ENCODE measurements at places on chromosomes 4 and X.

- no peak for DNase-seq
Observed at GRCh38 chr4:90486346-90486745, 359.2 kb downstream of the CCSER1 start.

DNA sequence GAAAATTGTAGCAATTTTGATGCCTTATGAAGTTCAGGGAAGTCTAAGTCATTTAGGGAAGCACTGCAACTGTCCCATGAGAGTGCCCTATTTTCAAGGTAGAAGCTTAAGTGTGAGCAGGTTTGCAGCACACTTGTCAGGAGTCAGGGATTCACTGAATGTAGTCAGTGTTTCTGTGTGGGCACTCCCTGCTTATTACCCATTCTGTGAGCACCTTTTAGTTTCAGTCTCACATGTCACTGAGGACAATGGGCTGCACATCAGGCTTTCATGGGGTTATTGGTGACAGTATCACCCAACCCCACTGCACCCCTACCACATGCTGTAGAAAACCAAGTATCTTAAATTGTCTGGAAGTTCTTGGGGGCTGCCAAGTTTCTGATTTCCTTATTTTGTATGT lies 2.9 kb upstream of the CCNG2 start:
- no peak for DNase-seq

- DNase-seq, result no peak
Observed at GRCh38 chrX:21944136-21944615, 3.7 kb downstream of the SMS start.

- DNase-seq, result peak; percentile 50
Observed at GRCh38 chr4:166458756-166459155, 585.7 kb downstream of the TLL1 start.

GRCh38 chrX:149837639-149838038 lies 43.3 kb upstream of the MAGEA8 start:
- no peak for DNase-seq

DNA sequence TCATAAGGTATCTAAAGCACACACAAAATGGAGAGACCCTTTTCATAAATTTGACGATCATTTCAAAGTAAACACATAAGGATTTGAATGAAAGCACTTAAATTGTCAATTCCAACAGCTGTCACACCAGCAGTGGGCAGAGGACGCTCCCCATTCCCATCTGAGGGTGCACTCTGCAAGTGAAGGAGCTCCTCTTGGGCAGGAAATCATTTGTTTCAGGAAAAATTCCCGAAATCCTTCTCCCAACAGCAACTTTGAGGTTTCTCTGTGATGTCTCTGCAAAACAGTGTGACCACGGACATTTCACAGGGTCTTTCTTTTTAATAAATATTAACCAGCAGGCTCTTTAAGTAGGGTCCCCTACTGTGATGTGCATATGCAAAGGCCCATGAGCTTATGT lies 111.0 kb downstream of the EPHA5 start:
- DNase-seq, result no peak

GRCh38 chrX:12138361-12139313 lies at the start of gene FRMPD4:
FRMPD4 (plus strand) TSS chrX:12138473; CDS start chrX:12138972, 499 bp downstream.
- DNase-seq, result peak; percentile 19

GRCh38 chrX:13888284-13888683 lies 71.4 kb upstream of the GPM6B start:
- no peak for DNase-seq

- DNase-seq, result no peak
Observed at GRCh38 chr4:46316215-46316614, 73.7 kb downstream of the GABRA2 start.

GRCh38 chr4:36288731-36289426 lies 7.5 kb downstream of the DTHD1 start:
- DNase-seq, result no peak

- DNase-seq, result no peak
Observed at GRCh38 chrX:23993012-23993633, 33.9 kb downstream of the KLHL15 start.

GRCh38 chrX:74286950-74287740 lies 16.8 kb upstream of the ZCCHC13 start:
- peak; percentile 20 for DNase-seq

DNA sequence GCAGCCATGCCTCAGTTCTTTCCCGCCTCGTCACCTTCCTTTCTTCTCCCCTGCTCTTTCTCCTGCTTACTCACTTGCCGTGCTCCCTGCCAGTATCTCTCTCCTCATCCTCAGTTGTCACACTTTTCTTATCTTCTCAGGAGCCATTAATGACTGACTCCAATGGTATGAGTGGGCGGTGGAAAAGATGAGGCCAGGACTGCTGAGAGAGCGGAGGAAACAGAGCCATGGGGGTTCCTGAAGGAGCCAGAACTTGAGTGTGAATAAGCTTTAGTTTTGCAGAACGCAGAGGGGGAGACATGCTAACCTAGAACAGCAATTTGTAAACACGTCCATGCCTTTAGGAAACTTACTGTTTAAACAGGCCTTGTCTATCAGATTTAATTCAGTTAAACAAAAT lies 126.5 kb downstream of the CHIC2 start:
- DNase-seq, result peak; percentile 78

DNA sequence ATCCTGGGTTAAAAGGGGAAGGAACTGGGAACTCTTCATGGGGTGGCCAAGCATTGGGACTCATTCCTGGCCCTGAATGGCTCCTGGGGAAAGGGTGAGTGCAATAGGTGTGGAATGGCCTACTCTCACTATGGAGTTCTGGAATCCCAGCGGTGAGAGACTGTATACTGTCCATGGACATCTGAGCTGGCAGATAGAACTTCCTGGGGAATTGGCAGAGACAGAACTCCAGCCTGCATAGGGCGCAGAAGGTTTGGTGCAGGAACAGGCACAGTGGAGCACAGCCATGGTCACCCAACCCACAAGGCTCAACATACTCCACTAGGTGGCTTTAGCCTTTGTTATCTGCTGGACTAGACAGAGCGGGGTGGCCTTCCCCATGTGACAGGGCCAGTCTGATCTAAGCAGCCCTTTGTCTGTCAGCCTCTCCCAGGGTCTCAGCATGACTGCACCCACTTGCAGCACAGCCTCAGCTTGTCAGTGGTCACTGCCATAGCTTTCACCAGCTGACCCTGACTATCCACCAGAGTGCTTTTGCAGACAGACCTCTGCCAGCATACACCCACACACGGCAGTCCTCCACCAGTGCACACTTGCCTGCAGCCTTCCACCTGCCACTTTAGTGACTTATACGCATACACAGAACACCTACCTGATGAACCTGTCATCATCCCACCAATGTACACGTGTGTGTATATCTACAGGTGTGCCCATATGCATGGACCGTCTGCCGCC lies 48.4 kb downstream of the TECRL start:
- DNase-seq, result no peak

DNA sequence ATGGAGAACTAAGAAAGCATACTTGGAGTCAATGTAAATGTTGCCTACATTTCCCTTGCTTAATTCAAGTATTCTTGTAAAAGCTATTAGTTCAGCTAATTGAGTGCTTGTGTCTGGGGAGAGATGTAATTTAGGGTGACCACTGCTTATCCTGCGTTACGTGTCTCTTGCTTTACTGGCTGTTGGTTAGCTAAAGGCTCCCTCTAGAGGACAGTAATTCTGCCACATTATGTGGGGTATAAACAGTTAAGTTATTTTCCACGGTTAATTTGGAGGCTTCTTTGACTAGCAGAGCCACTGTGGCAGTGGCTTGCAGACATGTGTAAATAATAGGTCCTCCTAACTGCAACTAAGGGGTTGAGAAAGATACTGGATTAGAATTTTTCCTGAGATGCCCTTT lies 25.3 kb upstream of the NAF1 start:
- DNase-seq, result no peak

DNA sequence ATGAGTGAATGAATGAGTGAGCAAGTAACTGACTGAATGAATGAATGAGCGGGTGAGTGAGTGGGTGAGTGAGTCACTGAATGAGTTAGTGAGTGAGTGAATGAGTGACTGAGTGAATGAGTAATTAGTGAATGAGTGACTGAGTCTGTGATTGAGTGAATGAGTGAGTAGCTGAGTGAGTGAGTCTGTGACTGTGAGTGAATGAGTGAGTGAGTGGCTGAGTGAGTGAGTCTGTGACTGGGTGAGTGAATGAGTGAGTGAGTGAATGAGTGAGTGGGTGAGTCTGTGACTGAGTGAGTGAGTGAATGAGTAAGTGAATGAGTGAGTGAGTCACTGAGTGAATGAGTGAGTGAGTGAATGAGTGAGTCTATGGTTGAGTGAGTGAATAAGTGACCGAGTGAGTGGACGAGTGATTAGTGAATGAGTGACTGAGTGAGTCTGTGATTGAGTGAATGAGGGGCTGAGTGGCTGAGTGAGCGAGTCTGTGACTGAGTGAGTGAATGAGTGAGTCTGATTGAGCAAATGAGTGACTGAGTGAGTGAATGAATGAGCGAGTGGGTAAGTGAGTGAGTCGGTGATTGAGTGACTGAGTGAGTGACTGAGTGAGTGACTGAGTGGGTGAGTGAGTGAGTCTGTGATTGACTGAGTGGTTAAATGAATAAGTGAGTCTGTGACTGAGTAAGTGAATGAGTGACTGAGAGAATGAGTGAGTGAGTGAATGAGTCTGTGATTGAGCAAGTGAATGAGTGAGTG lies 223.0 kb upstream of the PSAPL1 start:
- DNase-seq, result no peak

GRCh38 chrX:109782994-109783700 lies 50.1 kb upstream of the ACSL4 start:
- no peak for DNase-seq

DNA sequence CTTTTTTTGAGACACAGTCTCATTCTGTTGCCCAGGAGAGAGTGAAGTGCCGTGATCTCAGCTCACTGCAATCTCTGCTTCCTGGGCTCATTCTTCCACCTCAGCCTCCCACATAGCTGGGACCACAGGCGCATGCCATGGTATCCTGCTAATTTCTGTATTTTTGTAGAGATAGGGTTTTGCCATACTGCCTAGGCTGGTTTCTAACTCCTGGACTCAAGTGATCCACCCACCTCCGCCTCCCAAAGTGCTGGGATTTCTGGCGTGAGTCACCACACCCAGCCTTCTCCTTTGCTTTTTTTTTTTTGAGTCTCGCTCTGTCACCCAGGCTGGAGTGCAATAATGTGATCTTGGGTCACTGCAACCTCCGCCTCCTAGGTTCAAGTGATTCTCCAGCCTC lies 94.1 kb downstream of the PDS5A start:
- no peak for DNase-seq

GRCh38 chr4:154254999-154255398 lies 236.6 kb downstream of the DCHS2 start:
- DNase-seq, result no peak

GRCh38 chr4:63492515-63492914 lies 916.7 kb downstream of the TECRL start:
- peak; percentile 3 for DNase-seq

DNA sequence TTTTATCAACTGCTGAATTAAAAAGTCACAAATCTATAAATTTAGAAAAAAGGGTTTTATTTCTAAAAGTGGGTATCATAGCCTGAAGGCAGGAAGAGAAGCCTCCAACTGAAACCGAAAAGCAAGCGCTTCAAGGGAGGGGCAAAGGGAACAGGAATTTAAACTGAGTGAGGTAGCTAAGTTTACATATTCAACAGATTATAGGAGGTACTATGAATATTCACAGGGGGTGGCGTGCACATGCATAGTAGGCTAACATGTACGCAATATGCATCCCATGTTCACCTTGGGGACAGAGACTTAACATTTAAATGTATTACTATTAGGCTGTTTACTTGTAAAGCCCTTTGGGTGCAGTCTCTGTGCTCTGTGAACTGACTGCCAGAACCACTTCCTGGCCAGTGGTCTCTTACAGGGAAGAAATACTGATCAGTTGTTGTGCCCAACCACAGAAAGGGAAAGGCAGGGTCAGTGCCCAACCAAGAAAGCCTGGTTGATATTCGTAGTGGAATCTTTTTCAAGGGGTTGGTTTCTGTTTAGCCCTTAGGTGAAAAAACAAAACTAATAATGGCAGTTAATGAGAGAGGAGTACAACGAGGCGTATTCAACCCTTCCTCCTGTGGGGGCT lies 168.7 kb upstream of the GALNTL6 start:
- DNase-seq, result no peak

DNA sequence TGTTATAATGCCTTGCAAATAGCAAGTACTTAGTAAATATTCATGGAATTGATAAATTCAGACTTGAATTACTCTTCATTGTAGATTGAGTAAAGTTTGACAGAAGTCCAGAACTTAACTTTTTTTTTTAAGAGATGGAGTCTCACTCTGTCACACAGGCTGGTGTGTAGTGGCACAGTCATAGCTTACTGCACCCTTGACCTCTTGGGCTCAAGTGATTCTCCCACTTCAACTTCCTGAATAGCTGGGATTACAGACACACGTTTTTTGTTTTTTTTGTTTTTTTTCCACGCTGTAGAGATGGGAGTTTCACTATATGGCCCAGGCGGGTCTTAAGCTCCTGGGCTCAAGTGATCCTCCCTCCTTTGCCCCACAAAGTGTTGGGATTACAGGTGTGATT lies 32.1 kb downstream of the UBE2K start:
- DNase-seq, result no peak

DNA sequence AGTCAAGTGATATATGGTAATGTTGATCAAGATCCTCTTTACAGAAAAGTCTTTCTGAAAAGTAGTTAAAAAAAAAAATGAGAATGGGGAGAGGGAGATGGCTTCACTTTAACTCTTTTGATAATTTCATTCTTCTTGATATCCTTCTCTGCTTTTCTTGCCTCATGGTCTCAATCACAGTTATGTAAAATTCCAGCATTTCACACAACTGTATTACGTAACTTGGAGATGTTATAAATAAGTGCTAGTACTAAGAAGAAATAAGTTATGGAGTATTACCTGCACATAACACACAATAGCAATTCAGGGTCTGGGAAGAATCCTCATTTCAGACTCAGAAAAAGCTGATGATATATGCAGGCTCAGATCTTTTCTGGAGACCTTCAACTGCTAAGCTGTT lies 22.0 kb downstream of the RUFY3 start:
- DNase-seq, result no peak

GRCh38 chr4:159677521-159677920 lies 574.6 kb downstream of the RAPGEF2 start:
- no peak for DNase-seq

DNA sequence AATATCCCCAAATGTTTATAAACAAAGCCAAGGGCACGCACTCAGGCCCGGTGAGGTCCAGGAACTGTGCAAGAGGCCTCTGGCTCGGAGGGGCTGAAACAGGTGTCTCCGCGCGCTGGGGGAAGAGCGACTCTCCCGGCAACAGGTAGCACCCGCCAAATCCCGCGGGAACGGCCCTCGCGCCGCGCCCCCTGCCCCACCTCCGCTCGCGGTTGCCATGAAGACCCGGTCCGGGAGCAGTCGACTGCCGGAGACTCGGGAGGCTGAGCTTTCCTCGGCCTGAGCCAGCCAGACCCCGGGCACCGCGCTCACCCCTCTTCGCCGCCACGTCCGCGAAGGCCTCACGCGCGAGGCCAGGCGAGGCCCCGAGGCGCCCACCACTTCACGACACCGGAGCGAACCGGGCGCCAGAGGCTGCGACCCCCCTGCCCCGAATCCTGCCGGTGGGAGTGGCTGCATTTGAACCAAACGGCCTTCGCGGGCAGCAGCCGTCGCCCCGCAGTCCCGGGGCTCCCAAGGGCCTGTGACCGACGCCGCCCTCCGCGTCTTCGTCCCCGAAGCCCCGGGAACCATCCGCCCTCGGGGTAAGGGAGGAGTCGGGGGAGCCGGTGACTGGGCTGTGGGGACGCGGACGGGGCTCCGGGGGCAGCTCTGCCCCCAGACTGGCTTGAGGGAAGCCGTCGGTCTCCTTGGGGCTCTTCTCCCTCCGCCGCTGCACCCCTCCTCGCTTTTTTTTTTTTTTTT lies at the start of gene NSUN7:
NSUN7 (plus strand) TSS at position 239 of the 744 bp plus-strand sequence. CDS start 739 bp downstream, outside the sequence.
- DNase-seq, result peak; percentile 31

- DNase-seq, result no peak
Observed at GRCh38 chr4:38008571-38009021, 48.4 kb downstream of the PTTG2 start.
